ENCODE measurements at places on chromosomes 12 and 14. TPM values are rescaled to one million over a fixed set of nuclear protein-coding genes. Genes with fewer than 3 reads are reported as not detected.

Gene CLEC9A
- total RNA-seq = not detected

Gene FAR2
- total RNA-seq = 4.0 TPM

Gene FGD6
- 39.3 TPM for total RNA-seq

Gene RNASE11
- not detected for total RNA-seq
